ENCODE measurements at places on chromosomes 2 and 18.
A peak's percentile ranks its signal among the peaks of the same experiment; 100 is the strongest.

DNA sequence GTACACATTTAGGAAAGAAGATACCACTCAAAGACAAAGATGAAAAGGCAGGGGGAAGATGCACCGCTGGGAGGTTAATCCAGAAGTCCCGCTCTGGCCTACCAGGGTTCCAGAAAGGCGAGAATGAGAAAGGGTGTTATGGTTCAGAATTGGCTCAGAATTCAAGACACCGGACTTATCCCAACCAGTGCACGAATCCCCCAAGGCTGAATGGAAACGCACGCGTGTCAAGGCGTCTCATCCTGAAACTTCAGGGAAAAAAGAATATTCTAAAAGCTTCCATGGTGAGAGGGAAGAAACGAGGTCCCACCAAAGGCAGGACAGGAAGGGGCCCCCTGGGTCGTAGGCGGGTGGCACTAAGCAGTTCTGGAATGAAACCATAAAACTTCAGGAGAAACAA lies 71.9 kb downstream of the SLC66A2 start:
- DNase-seq, result no peak

GRCh38 chr2:101559551-101559950 lies 84.6 kb upstream of the RFX8 start:
- DNase-seq, result no peak

- DNase-seq, result no peak
These were observed 33.2 kb downstream of the SLC38A11 start for GRCh38 chr2:164922134-164922533.

GRCh38 chr2:62789518-62789917 lies 84.0 kb downstream of the EHBP1 start:
- no peak for DNase-seq

- DNase-seq, result peak; percentile 78
These were observed 127.6 kb upstream of the TWIST2 start for GRCh38 chr2:238720232-238720672.

GRCh38 chr2:234691968-234692955 lies 195.4 kb upstream of the ARL4C start:
- no peak for DNase-seq

- DNase-seq, result no peak
These were observed 161.7 kb downstream of the TSN start for GRCh38 chr2:121917143-121917542.

GRCh38 chr2:179825494-179825893 lies 35.9 kb downstream of the ZNF385B start:
- DNase-seq, result no peak
